Stimulated activated CD4-positive, alpha-beta T cell treated with anti-CD3 and anti-CD28 coated beads, Interleukin-12 subunit alpha, Interleukin-12 subunit beta, amount 100 ng/mL, for 48 hours (primary cell): ENCODE measurements at places on chromosomes 16 and 17.

DNA sequence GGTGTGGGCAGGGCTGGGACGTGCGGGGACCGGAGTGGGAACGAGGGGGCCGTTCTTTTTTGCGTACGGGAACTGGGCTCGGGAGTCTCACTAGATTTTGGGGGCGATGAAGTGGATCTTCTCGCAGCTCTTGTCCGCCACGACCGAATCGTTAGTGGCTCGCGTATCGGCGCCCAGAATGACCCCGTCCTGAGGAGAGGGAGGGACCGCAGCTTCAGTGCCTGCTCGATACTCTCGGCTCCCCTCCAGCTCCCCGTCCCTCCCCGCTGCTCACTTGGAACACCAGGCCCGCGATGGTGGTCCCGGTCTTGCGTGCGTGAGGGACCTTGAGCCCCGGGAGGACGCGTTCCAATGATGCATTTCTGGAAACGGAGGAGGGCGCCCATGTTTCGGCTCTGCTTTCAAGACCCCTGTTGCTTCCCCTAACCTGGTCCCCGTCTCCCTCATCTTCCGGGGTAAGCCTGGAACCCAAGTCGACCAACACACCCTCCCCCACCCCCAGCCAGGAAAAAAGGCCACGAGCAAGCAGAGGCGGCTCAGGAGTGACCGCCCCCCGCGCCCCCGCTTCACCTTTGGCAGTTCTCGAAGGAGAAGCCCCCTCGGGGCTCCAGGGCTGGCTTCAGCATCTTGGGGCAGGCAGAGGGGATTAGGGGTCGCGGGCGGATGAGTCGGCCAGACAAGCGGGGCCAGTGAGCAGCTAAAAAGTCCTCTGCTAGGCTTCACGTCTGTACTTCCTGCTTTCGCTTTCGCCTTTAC is at the start of gene PSMB10:
TSS of gene PSMB10 (minus strand) at position 727 of the 756 bp plus-strand sequence. CDS start at position 626, 101 bp downstream.
- peak; percentile 29 for DNase-seq

DNA sequence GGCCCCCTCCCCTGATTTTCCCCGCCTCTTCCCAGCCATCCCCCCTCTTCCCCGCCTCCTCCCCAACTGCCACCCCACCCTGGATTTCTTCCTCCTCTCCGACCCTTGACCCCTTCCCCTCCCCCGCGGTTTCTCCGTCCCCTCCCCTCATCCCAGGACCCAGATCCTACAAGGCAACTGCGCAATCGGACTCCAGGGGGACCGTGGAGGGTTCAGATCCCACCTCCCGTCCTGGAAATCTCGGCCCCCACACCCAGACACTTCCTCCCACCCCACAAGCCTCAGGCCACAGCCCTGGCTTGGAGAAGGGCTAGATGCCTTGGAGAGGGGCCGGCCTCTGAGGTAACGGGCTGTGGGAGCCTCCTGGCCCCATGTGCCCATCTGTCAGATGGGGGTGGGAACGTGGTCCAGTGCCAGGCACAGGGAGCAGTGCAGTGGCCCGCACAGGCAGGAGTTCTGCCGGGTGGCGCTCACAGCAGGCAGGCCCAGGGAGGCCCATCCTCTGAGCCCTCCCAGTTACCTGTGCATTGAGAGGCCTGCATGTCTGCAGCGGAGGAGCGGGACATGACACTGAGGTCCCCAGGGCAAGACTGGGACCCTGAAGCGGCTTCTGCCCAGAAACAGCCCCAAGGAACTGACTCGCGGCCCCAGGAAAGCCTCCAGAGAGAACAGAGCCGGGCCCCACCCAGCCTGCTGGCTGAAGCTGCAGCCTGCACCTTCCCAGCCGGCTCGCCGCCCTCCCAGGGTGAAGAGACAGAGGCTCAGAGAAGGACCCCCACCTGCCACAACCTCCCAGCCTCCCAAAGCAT is 16.7 kb downstream of the ZNF423 start:
- DNase-seq = no peak

GRCh38 chr17:51876986-51877385 is 281.5 kb downstream of the CA10 start:
- no peak for DNase-seq

DNA sequence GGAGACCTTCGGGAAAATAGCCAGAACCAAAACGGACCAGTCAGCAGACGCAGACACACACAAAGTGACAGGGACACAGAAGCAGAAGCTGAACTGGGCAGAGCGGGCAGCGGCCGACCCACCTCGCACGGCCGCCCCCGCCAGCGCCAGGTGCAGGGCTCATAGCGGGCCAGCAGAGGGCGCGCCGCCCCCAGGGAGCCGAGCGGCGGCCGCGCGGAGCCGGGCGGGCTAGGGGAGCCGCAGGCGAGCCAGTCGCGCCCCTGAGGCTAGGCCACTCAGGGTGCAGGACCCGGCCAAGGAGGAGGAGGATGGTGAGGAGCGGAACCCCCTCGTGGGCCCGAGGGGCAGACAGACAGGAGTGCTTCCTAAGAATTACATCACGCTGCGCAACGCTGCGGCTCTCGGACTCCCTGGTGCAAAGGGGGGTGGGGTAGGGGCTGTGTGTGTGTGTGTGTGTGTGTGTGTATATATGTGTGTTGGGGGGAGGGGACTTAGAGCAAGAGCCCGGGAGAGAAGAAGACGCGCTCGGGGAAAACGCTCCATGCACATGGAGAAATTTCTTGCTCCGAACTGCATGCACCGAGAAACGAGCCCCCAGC is 913 bp upstream of the NOG start:
- no peak for DNase-seq

DNA sequence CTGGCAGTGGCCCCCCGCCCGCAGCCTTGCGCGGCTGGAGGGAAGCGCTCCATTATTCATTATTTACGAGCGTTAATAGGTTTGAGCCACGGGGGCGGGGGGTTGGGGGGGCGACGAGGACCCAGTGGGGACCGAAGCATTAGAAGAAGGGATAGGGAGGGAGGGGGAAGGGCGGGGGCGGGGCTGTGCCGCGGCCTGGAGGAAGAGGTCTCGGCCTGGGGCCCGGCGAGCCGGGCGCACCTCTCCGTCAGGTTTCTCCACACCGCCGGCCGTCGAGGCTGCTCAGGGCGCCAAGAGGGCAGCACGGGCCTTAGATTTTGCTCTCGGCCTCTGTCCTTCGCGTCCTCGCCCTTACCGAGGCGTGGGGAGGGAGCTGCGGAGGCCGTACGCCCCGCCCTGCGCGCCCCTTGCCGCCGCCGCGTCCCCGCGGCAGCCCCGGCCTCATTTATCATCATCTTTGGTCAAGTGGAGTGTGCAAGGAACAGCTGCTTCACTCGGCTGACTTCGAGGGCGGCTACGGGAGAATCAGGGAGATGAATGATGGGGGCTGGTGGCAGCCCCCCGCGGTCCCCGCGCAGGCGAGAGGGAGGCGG is 54.2 kb downstream of the SREBF1 start:
- no peak for DNase-seq

- DNase-seq = no peak
These were observed 18.3 kb downstream of the GDE1 start for GRCh38 chr16:19503461-19504075.

DNA sequence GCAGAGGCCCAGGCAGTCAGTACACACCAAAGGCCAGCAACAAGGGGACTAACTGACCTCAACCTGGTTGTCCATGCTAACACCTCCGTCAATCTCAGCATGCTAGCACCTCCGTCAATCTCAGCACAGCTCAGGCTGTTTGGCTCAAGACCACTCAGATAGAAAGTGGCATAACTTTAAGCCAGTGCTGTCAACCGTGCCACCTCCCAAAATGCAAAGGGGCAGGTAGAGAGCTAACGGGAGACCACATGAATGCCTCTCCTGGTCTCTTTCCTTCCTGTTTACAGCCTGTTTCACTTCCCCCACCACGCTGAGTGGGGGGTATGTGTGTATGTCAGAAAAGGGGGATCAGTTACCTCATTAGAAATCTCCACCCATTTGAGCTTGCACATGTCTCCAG is 3.3 kb downstream of the UBTF start:
- DNase-seq = no peak
